ENCODE measurements at places on chromosomes 6 and 20.

DNA sequence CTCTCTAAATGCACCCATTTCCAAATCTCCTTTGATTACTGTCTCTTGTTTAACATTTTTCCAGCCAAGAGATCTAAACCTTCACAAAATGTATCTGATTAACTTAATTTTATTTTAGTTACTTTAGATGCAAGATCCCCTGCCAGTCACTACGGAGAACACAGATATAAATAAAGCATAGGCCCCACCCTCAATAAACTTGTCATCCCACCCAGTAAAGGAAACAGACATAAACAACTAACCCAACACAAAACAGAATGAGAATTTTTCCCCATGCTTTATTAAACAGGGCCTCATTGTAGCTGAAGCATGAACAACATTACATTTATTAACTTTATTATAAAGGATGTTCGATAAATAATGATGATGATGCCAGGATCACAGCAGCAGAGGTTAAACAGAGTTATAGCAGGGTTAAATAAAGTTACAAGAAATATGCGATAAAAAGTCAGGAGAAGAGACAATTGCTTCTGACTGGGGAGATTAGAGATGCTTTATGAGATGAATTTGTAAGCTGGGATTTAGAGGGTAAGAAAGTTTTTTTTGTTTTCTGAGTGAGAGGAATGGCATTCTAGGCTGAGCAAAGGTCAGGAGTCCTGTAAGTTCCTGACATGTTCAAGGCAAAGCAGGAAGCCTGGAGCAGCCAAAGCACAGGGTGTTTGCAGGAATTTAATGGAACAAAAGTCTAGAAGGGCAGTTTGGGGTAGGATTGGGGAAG is 41.1 kb downstream of the TFAP2A start:
- no peak for DNase-seq

GRCh38 chr6:158999154-158999665 is 792 bp downstream of the RSPH3 start:
- DNase-seq, result no peak

DNA sequence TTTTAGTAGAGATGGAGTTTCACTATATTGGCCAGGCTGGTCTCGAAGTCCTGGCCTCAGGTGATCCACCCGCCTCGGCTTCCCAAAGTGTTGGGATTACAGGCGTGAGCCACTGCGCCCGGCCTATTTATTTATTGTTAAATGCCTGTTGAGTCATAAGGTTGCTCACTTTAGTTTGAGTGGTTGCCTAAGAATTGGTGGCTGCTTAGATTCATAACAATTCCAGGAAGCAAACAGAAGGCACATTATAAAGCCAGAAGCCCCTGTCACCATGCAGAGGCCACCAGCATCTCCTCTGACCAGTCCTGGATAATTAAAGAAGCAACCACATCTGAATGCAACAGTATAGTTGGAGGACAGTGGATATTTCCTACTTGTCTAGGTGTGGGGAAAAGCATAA is 24.0 kb upstream of the ARMH2 start:
- no peak for DNase-seq

GRCh38 chr6:17705778-17706579 is 746 bp downstream of the NUP153 start:
- peak; percentile 13 for DNase-seq

DNA sequence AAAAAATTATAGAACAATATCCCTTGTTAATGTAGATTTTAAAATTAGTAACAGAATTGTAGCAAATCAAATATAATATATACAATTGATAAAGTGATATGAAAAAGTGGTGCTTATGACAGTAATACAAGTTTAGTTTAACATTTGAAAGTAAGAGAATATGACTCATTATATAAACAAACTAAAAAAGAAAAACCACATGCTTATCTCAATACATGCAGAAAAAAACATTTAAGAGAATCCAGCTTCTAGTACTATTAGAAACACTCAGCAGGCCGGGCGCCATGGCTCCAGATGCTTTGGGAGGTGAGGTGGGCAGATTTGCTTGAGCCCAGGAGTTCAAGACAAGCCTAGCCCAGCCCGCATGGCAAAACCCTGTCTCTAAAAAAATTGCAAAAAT is 60.7 kb upstream of the LAMA2 start:
- no peak for DNase-seq

GRCh38 chr6:79609225-79609595 is 21.9 kb upstream of the SH3BGRL2 start:
- DNase-seq, result no peak

GRCh38 chr6:131524695-131525336 is 48.2 kb upstream of the ARG1 start:
- no peak for DNase-seq

DNA sequence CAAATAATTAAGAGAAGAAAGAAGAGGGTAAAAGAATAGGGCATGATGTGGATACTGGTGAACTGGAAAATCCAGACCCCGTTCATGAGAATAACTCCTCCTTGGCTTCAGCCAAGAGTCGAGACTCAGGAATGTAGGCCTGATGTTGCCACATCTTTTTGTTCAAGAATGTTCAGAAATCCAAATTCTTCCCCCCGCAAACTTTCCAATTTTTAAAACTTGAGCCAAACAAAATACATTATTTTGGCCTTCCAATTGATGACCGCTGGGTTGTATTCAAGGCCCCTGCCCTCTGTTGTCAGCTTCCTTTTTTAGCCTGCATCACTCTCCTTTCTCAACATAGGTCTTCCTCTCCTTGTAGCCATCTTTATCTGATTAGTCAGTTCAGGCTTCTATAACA is 106.1 kb downstream of the TNFAIP3 start:
- no peak for DNase-seq

- DNase-seq, result peak; percentile 45
These were observed 73.0 kb downstream of the GFRA4 start for GRCh38 chr20:3590164-3590563.

GRCh38 chr20:8094415-8094818 is 37.6 kb upstream of the PLCB1 start:
- DNase-seq, result peak; percentile 28

DNA sequence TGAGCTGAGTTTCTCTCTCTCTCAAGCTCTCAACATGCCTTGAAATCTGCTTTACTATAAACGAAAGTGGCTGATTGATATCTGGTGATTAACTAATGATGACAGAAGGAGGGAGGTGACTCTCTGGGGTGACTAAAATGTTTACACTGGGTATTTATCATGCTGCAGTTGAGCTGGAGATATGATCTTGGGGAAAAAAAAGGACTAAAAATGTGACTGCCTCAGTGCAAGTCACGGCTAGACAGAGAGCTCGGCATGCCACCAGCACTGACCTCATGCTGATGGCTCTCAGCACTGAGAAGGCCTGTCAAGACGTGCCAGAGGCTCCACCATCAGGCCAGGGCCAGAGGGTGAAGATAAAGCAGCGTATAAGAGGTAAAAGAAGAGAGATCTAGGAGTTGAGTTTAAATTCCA is 103.1 kb upstream of the SPACA1 start:
- peak; percentile 7 for DNase-seq

DNA sequence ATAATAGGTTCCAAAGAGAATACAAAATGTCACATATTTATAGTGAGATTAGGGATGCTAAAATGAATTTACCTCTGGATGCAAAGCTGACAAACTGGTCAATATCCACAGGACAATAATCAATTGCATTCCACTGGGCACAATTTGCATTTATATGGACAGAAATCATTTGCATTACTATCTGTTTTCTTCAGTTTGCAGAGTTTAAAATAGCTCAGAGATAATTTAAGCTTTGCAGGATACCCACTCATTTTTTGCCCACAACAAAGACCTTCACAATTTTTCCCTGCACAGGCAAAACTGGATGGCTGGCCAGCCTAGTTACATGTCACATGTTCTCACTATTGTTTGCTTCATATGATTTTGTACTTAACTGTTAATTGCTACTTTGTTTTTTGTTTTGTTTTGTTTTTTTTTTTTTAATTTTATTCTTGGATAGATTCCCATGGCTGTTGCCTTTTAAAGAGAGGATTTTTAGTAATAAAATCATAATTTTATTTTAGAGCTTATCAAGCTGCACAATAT is 483.5 kb downstream of the UTRN start:
- DNase-seq, result no peak
